ENCODE measurements at places on chromosomes 16 and 17.

- no peak for DNase-seq
Measured at GRCh38 chr17:6668727-6669425, 17.3 kb downstream of the C17orf100 start.

GRCh38 chr17:36092230-36092629 is 2.3 kb upstream of the CCL3 start:
- DNase-seq = no peak

DNA sequence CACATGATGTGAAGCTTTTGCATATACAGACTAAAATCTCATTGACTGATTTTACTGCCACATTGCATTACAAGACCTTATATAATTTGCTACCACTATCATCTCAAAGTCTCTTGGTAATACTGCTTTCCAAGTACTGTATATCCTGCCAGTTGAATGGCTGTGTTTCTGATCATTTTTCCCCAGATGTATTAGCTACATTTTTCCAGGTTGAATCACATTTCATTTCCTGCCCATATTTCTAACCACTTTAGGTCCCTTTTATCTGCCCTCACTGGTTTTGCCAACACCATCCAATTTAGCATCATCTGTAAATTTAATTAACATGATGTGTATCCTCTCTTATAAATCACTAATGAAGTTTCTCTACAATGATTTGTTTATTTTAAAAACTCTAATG is 365.7 kb upstream of the PMFBP1 start:
- DNase-seq = no peak

GRCh38 chr16:73233846-73234424 is 186.0 kb upstream of the ZFHX3 start:
- no peak for DNase-seq

GRCh38 chr16:89564476-89565255 is 4.2 kb downstream of the RPL13 start:
- DNase-seq = no peak
